Right lobe of liver (tissue), 6 donors: ENCODE measurements at places on chromosomes 12 and 14.

DNA sequence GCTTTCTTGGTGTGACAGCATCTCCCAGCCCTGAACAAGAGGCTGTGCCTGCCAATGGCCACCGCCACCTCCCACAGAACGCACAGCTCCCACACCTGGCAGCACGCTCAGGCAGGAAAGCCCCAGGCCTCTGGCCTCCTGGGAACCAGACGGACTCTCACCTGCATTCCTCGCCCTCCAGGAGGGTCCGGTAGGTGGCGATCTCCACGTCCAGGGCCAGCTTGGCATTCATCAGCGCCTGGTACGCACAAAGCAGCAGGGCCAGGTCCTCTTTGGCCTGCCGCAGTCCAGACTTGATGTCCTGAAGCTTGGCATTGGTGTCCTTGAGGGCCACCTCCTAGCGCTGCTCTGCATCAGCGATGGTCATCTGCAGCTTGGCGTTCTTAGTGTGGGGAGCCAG is 12.1 kb upstream of the KRT77 start:
- DNase-seq: no peak

DNA sequence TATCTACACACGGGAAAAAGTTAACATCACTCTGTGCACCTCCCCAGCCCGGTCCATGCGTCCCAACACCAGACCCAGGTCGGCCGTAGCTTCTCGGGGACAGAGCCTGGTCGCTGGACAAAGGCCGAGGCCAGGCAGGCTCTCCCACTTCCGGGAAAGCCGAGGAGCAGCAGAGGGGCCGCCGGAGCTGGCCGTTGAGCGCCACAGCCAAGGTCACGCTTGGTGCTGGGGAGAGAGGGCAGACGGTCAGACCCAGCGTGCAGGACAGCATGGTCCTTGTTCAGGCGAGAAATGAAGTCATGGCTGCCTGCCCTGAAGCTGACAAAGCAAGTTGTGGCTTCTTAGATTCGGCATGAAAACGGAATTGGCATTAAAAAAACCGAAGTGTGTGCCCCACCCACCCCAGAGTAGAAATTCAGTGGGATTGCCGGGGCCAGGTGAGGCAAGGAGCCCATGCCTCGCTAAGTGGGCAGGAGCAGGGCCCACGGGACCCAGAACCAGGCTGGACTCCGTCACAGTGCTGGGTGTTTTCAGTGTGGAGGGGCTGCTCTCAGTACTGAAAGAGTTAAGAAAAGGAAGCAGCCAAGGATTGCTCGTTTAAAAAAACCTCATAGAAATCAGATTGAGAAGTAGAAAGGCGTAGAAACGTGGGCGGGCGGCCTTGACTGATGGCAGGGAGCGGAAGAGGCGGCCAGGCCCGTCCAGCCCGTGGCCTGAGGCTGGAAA is 4.3 kb downstream of the ARL6IP4 start:
- DNase-seq: peak; percentile 81

DNA sequence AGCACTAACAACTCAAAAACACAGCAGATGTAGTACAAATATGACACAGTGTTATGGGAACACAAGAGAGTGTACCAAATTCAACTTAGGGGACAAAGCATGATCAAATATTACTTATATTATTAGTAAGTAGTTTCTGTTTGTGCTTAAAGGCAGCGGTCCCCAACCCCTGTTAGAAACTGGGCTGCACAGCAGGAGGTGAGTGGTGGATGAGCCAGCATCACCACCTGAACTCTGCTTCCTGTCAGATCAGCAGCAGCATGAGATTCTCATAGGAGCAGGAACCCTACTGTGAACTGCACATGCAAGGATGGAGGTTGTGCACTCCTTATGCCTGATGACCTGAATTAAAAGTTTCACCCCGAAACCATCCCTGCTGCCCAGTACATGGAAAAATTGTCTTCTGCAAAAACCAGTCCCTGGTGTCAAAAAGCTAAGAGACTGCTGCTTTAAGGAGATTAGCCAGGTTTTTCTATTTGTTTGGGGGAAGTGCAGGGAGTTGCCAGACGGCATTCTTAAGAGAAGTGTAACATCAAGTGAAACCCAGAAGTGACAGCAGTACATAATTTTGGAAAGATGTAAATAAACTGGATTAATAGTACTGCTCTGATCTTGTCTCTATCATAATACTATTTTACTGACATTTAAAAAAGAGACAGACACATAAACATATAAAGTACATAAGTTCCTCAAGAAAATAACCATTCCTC is 26.7 kb downstream of the GTF2A1 start:
- DNase-seq: no peak

DNA sequence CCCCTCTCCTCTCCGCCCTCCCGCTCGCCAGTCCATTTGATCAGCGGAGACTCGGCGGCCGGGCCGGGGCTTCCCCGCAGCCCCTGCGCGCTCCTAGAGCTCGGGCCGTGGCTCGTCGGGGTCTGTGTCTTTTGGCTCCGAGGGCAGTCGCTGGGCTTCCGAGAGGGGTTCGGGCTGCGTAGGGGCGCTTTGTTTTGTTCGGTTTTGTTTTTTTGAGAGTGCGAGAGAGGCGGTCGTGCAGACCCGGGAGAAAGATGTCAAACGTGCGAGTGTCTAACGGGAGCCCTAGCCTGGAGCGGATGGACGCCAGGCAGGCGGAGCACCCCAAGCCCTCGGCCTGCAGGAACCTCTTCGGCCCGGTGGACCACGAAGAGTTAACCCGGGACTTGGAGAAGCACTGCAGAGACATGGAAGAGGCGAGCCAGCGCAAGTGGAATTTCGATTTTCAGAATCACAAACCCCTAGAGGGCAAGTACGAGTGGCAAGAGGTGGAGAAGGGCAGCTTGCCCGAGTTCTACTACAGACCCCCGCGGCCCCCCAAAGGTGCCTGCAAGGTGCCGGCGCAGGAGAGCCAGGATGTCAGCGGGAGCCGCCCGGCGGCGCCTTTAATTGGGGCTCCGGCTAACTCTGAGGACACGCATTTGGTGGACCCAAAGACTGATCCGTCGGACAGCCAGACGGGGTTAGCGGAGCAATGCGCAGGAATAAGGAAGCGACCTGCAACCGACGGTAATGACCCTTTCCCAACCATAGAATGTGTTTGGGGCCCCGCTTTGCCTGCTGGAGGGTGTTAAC is 615 bp downstream of the CDKN1B start:
- DNase-seq: peak; percentile 68

DNA sequence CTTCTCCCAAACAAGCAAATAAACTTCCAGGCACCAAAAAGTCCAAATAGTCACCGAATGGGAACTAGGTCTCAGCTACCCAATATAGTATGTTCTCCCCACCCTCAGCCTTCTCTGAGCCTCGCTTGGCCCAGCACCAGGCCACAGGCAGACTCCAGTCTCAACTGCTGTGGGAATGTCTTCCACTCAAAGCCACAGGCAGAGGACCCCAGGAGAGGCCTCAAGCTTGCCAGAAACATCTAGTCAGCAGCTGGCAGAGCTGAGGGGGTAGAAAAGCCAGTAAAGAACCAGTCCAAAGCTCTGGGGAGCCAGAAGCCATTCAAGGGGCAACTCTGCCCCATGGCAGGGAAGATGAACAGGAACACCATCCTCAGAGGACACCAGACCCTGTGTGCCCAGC is 41.8 kb downstream of the FMNL3 start:
- DNase-seq: no peak

- no peak for DNase-seq
These were observed 30.1 kb downstream of the CKAP4 start for GRCh38 chr12:106217706-106218105.

GRCh38 chr14:75042035-75042434 is 9.2 kb downstream of the MLH3 start:
- no peak for DNase-seq

GRCh38 chr14:62017651-62018230 is 255.5 kb downstream of the SNAPC1 start:
- no peak for DNase-seq

DNA sequence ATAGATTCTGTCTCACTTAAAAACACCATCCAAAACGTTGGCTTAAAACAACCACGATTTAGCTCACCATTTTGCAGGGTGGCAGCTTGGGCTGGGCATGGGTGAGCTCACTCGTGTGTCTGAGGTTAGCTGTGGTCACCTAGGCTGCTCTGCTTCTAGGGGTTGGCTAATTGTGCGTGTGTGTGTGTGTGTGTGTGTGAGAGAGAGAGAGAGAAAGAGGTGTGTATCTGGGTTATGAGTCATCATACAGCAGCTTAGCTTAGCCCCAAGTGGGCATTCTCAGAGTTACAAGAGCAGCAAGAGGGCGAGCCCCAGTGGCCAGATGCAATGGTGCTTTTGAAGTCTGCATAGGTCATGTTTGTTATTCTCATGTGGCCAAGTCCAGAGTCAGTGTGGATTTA is 6.0 kb downstream of the FBXW8 start:
- peak; percentile 23 for DNase-seq

DNA sequence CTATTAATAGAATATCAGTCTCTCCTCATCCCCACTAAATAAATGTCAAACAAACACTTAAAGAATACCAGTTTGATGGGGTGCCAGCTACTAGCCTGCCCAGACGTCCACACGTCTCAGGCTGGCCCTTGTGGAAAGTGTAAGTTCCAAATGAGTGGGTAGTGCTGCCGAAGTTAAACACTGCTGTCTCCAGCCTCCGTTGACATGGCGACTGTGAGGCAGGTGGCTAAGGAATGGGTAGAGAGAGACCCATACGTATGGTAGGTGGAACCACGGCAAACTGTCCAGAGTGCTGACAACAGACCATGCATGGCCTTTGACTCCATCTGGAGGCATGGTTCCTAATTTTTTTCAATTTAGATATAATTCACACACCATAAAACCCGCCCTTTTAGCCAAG is 37.9 kb downstream of the PITPNM2 start:
- no peak for DNase-seq

DNA sequence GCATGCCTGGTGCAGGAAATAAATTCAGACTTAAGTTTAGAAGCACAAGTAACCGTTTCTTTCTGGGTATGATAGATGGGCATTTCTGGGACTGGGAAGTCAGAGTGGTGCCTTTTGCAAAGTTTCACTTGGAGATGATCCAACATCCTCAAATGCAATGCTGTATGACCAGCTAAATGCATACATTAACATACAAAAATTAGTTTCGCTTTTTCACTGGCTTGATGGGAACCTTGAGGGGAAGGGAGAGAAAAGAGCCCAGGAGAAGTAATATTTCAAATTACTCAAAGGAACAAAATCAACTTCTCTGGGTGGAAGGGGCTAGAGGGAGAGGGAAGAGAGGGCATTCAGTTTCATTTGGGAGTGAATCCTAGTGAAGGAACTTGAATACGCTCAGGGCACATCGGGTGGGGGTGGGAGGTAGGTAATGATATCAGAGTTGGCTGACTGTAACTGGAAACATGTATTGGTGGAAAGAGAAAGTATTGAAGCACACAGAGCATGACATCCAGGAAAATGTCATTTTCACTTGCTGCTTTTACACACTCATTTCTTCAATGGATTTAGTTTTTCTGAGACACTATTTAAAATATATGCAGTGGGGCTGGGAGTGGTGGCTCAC is 175.5 kb downstream of the PTPRO start:
- DNase-seq: no peak

- peak; percentile 51 for DNase-seq
These were observed 776 bp downstream of the BMP4 start for GRCh38 chr14:53955671-53956426.

- no peak for DNase-seq
These were observed 18.5 kb downstream of the PPP2R5E start for GRCh38 chr14:63524537-63525155.

DNA sequence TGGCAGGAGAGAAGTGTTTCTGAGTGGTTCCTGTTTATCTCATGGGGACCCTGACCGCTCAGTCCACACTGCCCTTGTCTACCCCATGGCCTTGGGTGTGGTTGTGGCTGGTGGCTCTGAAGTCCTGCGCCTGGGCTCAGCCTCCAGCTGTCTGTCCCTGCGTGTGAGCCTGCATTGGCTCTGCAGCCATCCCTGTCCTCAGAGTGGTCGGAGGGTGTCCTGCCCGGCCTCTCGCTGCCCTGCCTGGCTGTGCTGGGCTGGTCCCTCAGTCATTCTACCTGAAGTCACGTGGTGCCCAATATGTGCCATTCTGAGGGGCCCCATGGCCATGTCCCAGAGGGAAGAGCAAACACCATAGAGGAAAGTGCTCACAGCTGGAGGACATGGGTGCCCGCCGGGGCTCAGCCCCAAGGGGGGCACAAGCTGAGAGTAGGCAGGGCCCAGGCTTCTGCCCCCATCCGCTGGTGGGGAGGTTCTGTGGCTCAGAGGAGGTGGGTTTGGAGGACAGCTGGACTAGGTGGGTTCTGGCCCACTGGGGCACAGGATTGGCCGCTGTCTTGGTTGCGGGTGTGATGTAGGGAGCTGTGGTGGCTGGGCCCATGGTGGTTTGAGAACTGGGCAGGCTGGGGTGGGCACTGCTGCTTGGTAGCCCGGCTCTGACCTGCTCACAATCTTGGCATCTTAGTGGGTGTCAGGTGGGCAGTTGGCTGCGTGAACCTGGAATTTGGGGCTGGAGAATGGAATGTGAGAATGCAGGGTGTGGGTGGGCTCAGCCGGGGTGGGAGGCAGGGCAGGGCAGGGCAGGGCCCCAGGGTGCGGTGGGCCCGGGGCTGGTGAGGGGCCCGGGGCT is 11.6 kb downstream of the TEDC1 start:
- DNase-seq: no peak

- peak; percentile 65 for DNase-seq
These were observed 1.1 kb downstream of the HDAC7 start for GRCh38 chr12:47818467-47819137.

GRCh38 chr14:35399083-35399937 is 5.2 kb downstream of the NFKBIA start:
- no peak for DNase-seq

- no peak for DNase-seq
These were observed 555.6 kb downstream of the CCER1 start for GRCh38 chr12:90399357-90399756.

DNA sequence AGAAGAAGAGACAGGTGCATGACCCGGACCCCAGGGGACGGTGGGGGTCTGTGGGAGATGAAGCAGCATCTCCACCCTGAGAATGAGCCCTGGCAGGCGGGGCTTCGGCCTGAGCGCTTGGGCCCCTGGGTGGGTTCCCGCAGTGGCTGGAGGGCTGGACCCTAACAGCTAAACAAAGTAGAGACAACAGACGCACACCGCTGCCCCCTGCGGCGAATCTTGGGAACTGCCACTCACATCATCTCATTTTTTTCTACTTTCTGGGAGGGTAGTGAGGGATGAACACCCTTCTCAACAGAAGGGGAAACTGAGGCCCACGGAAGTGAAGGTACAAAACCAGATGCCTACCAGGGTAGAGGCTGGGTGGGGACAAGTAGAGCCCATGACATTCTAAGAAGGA is 104.7 kb downstream of the RFLNA start:
- DNase-seq: no peak

GRCh38 chr12:23581913-23582312 is 367.6 kb downstream of the SOX5 start:
- no peak for DNase-seq

GRCh38 chr14:71408362-71409030 is 501.2 kb downstream of the PCNX1 start:
- no peak for DNase-seq

GRCh38 chr14:99862136-99862535 is 68.9 kb downstream of the EML1 start:
- no peak for DNase-seq

GRCh38 chr14:63091394-63091996 is 46.2 kb upstream of the KCNH5 start:
- DNase-seq: no peak

DNA sequence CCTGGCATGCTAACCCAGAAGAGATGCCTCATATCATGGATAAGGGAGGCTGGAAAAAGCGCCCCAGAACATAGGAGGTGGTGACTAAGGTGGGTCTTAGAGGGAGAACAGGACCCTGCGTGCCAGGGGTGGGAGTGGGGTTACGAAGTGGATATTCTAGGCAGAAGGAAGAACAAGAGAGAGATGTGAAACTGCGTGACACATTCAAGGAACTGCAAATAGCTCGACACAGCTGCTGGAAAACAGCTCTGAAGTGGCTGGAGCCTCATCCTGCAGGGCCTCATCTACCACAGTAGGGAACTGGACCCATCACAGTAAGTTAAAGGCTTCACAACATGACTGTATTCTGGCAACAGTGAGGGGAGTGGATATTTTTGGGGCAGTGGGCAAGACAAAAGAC is 61.1 kb downstream of the RNF34 start:
- DNase-seq: no peak
